HFFc6 (cell line): ENCODE measurements at places on chromosomes 6 and 20.

- no peak overlapping the region for H3K4me3 ChIP-seq
- no peak for DNase-seq
- H3K36me3 ChIP-seq = peaks cover 26% of the 10 kb centered on the region
- H3K27me3 ChIP-seq = no peaks in the 10 kb centered on the region
- H3K4me1 ChIP-seq = no peaks in the 10 kb centered on the region
Observed at GRCh38 chr6:106648651-106649308, 19.4 kb downstream of the QRSL1 start.

GRCh38 chr20:16710781-16711180, 19.0 kb upstream of the SNRPB2 start:
- no peaks in the 10 kb centered on the region for H3K4me1 ChIP-seq
- H3K27ac ChIP-seq = no peak overlapping the region
- no peak for DNase-seq
- no peak overlapping the region for H3K4me3 ChIP-seq
- H3K27me3 ChIP-seq = peaks cover 2% of the 10 kb centered on the region; the same call in 1 of the 2 replicates

GRCh38 chr20:13302647-13303450, 81.8 kb downstream of the ISM1 start:
- no peaks in the 10 kb centered on the region; the same call in 1 of the 2 replicates for H3K27me3 ChIP-seq
- no peaks in the 10 kb centered on the region for H3K4me1 ChIP-seq

GRCh38 chr20:48634641-48635040, 193.2 kb downstream of the PREX1 start:
- no peak for DNase-seq
- peaks cover 2% of the 10 kb centered on the region for H3K27me3 ChIP-seq
- no peak overlapping the region for H3K4me3 ChIP-seq
- H3K36me3 ChIP-seq = 0 out of 2 replicates have a peak, but pooled peaks cover 3% of the 10 kb centered on the region

DNA sequence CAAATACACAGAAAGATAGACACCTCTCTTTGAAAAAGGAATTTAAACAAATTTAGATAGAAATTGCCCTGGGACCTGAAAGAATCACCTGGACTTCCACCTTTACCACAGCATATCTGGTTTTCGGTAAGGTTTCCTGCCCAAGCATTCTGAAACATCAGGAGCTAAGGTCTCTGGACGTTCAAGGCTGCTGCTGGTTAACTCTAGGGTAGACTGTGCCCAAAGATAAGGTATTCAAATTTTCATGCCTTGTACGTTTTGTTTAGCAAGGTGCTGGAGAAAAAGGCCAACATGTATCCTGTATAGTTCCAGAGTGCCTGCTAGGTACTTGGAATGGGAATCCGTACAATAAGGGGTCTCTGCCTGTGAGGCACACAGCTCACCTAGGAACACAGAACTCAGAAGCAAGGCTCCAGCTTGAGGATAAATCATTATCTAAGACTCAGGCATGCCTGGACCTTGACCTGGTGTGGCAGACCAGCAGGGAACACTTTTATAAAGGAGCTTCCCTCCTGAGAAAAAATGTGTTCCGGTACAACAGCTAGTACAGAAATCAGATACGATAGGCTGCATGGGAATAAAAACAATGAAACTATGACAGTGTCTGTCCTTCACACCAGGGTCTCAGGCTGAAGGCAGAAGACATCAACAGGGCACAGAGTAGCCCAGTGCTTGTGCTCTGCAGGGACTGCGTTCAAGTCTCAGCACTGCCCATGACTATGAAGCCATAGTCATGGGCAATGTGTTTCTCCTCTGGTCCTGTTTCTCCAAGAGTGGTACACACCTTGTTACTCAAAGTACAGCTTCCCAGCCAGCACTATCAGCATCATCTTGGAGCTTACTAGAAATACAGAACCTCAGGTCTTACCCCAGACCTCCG, 70.4 kb downstream of the METTL24 start:
- H3K27ac ChIP-seq = no peak overlapping the region
- no peak overlapping the region for H3K4me3 ChIP-seq
- peaks cover 22% of the 10 kb centered on the region; the same call in 1 of the 2 replicates for H3K27me3 ChIP-seq
- no peak for DNase-seq
